ENCODE measurements at places on chromosomes 4 and X.

GRCh38 chr4:144179152-144179739, 38.7 kb upstream of the GYPA start:
- DNase-seq: no peak

DNA sequence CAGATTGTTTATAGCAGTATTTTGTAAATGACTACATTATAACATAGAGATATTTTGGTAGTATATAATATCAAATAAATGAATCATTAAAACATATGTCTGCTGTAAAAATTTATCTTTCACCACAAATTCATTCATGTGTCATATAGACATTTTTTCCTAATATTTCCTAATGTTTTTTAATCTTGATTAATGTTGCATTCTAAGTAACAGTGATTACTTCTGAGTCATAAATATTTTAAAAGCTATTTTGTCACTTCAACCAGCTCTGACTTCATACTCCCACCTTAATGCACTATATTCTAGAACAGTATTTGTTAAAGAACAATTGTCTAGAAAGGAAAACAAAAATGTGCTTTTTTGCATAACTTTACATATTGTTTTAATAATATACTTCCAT, 904.6 kb downstream of the CCSER1 start:
- no peak for DNase-seq

DNA sequence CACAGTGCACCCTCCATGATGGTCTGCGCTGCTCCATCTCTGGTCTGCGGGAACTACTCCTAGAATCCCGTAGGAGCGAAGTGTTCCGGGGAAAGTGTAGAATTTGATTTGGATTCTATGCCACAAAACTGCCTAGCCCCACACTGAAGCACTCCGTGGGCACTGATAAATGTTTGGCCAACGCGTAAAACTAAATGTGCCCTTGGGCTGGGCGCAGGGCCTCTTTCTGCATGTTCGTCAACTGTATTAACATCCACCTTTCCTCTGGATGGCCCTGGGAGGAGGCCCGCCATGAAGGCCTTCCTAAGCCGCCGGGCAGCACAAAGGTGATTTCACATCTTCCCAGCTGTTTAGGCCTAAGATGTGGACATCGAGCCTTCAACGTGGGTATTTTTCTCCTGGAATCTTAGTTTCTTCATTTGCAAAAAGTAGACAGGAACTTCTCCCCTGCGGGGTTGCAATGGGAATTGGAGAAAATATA, 2.6 kb downstream of the MSX1 start:
- DNase-seq: no peak

DNA sequence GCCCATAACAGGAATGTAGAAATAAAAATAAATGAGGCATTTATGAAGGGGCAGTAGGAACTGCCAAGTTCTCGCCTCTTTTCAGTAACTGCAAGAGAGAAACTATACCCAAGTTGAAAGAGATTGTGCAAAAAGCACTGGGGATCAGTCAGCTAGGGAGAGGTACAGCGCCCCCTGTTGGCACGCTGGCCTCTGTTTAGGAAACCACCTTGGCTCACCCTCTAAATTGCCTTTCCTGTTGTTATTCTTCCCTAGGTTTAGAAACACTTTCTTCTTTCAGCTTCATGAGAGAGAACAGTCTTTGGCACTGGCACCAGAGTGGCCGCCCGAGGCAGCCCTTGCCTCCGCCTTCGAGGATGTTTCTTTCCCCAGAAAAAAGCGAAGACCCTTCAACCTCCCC, 348.5 kb downstream of the MID1IP1 start:
- DNase-seq: peak; percentile 19

DNA sequence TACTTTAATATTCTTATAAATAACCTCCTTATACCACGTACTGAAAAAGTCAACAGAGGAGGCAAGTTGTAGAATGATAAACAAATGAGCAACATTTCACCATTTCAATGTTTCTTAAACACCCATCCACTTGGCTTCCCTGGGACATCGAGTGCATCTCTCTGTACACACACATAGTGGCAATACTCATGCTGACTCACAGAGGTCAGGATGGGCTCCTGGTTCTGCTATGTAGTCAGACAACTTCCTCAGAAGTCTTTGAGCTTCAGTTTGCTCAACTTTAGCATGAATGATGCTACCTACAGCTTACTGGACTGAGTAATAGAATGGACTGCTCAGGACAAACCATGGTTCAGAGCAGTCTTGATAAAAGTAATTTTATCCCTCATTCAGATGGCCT, 56.9 kb downstream of the MAD2L1 start:
- DNase-seq: no peak

DNA sequence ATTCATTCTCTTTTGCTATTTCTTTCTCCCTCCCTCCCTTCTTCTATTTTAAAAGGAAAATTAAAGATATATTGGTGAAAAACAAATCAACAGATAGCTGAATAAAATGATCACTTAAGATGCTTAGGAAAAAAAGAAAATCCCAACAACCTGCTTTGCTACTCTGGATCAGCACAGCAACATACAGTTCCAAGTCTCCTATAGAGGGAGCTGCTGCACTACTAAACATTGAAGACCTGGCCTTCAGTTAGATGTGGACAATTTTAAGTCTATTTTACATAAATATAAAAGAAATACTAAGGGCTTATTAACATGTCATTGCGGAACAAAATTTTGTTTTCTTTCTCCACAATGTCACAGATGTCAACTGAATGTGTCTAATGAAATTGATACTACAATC, 226.4 kb downstream of the MAGEB5 start:
- DNase-seq: peak; percentile 36

- DNase-seq: no peak
These were observed 60.3 kb downstream of the DCTD start for GRCh38 chr4:182856862-182857261.

DNA sequence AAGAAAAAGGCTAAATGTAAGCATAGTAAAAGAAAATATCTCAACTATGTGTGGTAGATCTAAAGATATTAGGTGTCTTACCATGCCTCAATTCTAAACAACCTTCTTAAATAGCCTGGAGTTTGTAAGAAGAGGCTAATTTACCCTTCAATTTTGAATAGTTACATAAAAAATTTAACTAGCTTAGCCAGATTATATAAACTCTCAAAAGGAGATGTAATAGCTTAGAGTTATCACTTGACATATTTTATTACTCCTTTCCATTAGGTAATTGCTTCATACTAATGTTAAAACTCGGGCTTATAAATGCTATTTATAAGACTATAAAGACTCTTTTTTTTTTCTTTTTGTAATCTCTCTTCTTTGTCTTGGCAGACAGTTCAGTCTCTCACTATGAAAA, 297.5 kb upstream of the PABPC4L start:
- DNase-seq: no peak

All from NCI-H345 (cell line).